NT2/D1 (cell line): ENCODE measurements at places on chromosomes 2 and 18.

DNA sequence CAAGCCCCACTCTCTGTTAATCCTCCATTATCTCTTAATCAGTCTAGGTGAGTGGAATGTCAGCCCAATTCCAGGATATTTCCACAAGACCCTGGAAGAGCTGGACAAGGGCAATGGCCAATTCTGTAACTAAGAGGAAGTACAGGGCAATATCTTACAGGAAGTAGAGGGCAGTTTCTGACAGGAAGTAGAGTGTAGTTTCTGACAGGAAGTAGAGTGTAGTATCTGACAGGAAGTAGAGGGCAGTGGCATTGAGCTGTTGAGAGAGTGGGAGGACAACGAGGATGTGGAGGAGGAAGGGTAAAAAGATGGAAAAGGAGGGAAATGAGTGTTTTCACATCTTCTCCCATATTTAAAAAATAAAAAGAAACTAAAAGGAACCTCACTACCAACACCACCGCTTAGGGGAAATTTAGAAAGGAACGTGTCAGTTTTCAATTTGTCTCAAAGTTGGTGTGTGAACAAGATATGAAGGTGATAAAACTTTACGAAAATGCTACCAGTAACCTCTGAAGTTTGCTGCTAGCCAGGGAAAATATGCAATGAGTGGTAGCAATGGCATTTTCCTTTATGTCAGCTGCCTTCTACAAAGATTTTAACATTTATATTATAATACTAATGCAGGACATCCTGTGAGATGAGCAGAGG, 430.9 kb upstream of the HNRNPA3 start:
- DNase-seq, result no peak

DNA sequence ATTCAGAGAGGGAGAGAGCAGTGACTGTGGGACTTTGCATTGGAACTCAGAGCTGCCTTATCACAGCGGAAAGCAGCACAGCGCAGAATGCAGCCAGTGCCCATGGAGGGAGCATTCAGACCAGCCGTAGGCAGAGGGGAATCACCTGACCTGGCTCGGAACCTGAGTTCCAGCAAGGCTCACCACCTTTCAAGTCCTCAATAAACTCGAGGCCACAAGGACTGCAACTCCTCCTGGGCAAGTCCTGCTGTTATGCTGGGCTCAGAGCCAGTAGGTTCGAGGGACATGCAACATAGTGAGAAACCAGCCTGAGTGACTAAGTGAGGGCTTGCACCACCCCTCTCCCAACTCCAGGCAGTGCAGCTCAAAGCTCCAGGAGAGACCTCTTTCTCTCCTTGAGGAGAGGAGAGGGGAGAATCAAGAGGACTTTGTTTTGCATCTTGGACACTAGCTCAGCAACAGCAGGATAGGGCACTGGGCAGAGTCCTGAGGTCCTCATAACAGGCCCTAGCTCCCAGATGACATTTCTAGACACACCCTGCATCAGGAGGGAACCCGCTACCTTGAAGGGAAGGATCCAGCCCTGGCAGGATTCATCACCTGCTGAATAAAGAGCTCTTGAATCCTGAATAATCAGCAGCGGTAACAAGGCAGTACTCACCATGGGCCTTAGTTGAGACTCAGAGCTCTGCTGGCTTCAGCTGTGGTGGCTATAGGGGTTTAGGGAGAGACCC, 136.8 kb upstream of the OTOS start:
- DNase-seq, result no peak

GRCh38 chr2:232290668-232291067, 87.9 kb upstream of the ALPP start:
- DNase-seq, result no peak

GRCh38 chr2:9690716-9691498, 60.1 kb upstream of the YWHAQ start:
- DNase-seq, result no peak

GRCh38 chr2:15936277-15937104, 3.9 kb upstream of the MYCN start:
- DNase-seq, result no peak

DNA sequence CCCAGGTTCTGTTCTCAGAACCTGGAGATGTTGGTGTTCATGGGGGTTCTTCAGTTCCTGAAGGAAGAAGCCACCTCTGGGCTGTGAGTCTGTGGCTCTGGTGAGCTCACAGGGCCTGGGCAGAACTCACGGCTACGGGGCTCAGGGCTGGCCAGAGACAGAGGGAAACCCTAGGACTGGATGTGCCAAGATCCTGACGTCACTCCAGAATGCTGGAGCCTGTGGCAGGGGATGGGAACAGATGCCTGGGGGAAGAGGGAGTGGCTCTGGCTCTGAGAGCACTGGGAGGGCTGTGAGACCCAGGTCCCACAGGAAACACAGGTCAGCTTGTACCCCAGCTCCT, at the start of gene OTOF:
OTOF (minus strand) TSS at position 214 of the 343 bp plus-strand sequence.
- no peak for DNase-seq

- no peak for DNase-seq
These were observed 5.2 kb upstream of the RSAD2 start for GRCh38 chr2:6872394-6872793.

GRCh38 chr2:221850076-221850475, 278.0 kb upstream of the EPHA4 start:
- DNase-seq, result no peak

DNA sequence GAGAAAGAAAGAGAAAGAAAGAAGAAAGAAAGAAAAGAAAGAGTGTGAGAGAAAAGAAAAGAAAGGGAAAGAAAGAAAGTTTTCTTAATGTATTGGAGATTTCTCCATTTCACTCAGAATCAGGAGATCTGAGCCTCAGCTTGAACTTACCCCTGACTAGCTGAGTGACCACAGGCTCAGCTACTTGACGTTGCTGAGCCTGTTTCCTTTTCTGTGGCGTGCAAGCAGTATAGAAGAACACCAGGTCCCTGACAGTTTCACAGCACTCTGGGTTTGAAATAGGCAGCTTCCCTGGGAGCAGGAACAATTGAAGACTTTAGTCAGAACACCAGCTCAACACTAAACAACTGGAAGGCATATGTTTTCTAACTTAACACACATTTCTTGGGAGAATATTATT, 44.7 kb downstream of the MARCO start:
- no peak for DNase-seq

DNA sequence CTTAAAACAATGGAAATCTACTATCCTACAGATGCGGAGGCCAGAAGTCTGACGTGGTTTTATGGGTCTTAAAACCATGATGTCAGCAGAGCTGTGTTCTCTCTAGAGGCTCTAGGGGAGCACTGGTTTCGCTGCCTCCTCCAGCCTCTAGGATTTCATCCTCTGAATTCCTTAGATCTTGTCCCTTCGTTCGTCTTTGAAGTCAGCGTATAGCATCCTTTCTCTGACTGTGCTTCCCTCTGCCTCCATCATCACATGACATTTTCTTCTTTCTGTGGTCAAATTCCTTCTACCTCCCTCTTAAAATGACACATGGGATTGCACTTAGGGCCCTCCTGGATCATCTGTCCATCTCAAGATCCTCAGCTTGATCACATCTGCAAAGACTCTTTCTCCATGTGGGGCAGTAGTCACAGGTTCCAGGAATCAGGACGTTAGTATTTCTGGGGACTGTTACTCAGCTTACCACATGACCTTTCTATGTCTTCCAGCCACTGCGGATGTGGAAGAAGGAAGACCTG, 22.7 kb upstream of the NCK2 start:
- no peak for DNase-seq

- no peak for DNase-seq
These were observed at the start of gene NEU2 for GRCh38 chr2:233032551-233033320. Gene NEU2 (plus strand): TSS chr2:233032672. CDS start chr2:233032672, 0 bp downstream.

- DNase-seq, result no peak
These were observed 9.2 kb downstream of the TGIF1 start for GRCh38 chr18:3458952-3459853.

- no peak for DNase-seq
These were observed 81.4 kb upstream of the PKDCC start for GRCh38 chr2:41966431-41966893.

GRCh38 chr2:11043245-11043644, 112.0 kb upstream of the SLC66A3 start:
- no peak for DNase-seq
